ENCODE measurements at places on chromosomes 3 and 15.

GRCh38 chr15:43093026-43093425, 12.8 kb downstream of the UBR1 start:
- no peak for DNase-seq

DNA sequence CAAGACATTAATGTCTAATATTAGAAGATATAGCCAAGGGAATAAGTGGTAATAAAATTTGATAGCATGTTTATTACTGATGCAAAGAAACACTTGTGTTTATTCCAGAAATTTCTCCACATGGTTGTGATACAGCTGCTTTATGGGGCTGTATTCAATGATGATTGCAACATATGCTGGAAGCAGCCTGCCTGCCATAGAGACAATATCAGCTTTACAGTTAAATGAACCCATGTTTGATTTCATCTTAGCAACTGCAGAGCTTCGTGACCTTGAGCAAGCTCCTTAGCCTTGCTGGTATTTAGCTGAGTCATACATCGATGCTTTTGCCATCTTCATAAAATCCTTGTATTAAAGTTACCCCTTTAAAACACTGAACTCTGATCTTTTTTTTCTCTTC, 168.1 kb upstream of the STAC start:
- no peak for DNase-seq

- DNase-seq = no peak
Measured at GRCh38 chr3:187922704-187923416, 177.6 kb upstream of the BCL6 start.

GRCh38 chr15:82870727-82871320, 61.4 kb downstream of the WHAMM start:
- DNase-seq = no peak

GRCh38 chr3:109618766-109619378, 281.5 kb upstream of the DPPA4 start:
- no peak for DNase-seq

- peak; percentile 35 for DNase-seq
Measured at GRCh38 chr15:51267703-51268083, 70.7 kb downstream of the CYP19A1 start.

DNA sequence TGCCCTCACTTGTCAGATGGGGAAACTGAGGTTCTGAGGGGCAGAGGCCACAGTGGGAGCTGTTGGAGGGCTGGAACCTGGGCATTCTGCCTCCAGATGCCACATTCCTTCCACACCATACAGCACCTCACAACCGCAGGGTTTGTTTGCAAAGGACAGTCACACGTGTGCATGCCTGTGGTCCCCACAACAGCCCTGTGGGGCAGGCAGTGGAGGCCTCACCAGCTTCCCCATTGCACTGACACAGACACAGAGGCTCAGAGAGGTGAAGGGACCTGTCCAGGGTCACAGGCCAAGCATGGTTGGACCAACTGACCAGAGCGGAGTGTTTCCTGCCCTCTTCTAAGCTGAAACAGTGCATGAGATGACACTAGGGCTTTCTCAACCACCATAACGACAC, 75.2 kb upstream of the SEC13 start:
- DNase-seq = no peak

DNA sequence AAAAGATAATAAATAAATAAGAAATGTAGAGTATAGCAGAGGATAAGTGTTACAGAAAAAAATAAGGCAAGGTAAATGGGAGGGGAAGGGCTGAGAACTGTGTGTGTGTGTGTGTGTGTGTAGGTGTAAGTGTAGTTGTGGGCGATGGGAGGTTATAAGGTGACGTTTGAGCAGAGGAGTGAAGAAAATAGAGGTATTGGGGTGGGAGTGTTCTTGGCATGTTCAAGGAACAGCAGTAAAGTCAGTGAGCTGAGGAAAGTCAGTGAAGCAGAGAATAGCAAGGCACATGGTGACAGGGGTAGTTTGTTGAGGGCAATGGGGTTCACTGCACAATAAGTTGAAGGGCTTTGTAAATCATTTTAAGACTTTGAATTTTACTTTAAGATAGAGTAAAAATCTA, 30.9 kb upstream of the ZNF148 start:
- no peak for DNase-seq

- no peak for DNase-seq
Measured at GRCh38 chr15:63449731-63450130, 54.7 kb upstream of the USP3 start.

- no peak for DNase-seq
Measured at GRCh38 chr15:75007216-75007615, 11.9 kb downstream of the SCAMP5 start.

DNA sequence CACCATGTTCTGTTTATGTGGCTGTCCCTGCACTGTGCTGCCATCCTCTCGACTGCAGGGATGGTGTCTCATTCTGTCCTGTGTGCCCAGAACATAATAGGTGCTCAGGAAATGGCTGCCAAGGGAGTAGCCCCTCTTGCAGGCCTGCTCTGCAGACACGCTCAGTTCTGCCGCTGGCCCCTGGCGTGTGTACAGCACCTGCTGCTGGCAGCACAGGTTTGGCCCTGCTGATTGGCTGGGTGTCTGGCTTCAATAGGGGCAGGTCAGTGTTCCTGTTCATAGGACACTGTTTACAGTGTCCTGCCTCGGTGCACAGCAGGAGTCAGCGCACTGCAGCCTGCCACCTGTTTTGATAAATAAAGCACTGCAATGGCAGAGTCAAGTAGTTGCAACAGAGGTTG, 146.9 kb downstream of the DNAJB8 start:
- DNase-seq = no peak

GRCh38 chr3:179624451-179624850, 19.9 kb downstream of the NDUFB5 start:
- no peak for DNase-seq

- DNase-seq = no peak
Measured at GRCh38 chr15:82122746-82123400, 77.1 kb upstream of the MEX3B start.

- peak; percentile 13 for DNase-seq
Measured at GRCh38 chr3:26715431-26715830, 92.9 kb downstream of the LRRC3B start.

DNA sequence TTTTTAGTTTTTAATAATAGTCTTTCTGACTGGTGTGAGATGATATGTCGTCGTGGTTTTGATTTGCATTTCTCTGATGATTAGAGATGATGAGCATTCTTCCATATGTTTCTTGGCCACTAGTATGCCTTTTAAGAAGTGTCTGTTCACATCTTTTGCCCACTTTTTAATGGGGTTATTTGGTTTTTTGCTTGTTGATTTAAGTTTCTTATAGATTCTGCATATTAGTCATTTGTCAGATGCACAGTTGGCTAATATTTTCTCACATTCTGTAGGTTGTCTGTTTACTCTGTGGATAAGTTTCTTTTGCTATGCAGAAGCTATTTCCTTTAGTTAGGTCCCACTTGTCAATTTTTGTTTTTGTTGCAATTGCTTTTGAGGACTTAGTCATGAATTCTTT, 185.4 kb downstream of the SUCNR1 start:
- no peak for DNase-seq

GRCh38 chr3:101725194-101725889, 928 bp downstream of the CEP97 start:
- peak; percentile 76 for DNase-seq

DNA sequence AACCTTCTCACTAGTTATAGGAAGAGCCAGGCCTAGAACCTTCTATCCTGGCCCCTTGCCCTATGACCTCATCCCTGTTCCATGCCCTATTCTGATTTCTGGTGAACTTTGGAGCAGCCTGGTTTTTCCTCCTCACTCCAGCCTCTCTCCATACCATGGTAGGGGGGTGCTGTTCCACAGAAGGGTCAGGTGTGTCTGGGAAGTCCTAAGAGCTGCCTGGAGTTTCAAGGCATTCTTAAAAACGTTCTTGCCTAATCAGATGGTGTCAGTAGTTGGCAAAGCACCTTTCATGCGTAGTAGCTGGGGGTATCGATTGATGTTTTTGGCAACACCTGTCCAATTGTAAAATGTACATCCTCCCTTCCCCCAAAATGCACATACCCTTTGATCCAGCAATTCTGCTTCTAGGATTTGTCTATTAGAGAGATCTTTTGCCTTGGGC, 16.8 kb upstream of the ALPK3 start:
- no peak for DNase-seq

GRCh38 chr15:65097651-65098263, 17.2 kb downstream of the UBAP1L start:
- DNase-seq = no peak

DNA sequence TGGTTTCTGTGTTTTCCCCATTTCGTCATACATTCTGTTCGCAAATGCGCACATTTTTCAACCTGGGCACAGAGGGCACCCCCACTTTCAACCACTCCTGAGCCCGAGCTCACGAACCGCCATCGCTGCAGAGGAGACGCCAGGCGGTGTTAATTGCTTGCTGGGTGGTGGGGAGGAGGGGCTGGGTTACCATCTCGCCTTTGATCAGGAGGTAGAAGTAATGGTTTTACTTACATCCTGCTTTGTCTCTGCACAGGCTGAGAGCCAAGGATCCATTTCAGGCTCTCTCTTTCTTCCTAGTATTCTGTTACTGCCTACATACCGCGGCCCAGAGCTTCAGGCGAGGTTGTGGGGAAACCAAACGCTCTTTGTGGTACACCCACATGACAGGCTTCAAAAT, 177.3 kb upstream of the WNT5A start:
- no peak for DNase-seq

- DNase-seq = peak; percentile 74
Measured at GRCh38 chr3:8996681-8997121, 33.4 kb upstream of the RAD18 start.

GRCh38 chr3:64548200-64548889, 139.5 kb downstream of the ADAMTS9 start:
- DNase-seq = no peak

GRCh38 chr15:44530653-44531052, 6.3 kb upstream of the EIF3J start:
- DNase-seq = no peak

DNA sequence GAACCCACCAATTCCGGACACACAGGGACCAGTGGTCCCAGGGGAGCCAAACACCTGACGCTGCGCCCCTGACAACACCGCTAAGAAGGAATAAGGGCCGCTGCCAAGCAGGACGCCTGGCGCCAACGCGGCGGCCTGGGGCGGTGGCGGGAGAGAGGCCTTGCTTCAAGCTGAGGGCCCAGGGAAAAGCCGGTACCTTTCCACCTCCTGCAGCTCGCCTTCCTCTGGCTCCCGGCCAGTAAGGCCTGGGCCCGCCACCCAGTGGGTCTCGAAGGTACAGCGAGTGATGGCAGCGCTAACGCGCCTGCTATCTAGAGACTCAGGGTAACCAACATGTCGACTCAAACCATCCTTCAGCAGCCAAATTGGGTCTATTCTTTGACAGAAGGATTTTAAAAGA, 1074.1 kb downstream of the SI start:
- no peak for DNase-seq

DNA sequence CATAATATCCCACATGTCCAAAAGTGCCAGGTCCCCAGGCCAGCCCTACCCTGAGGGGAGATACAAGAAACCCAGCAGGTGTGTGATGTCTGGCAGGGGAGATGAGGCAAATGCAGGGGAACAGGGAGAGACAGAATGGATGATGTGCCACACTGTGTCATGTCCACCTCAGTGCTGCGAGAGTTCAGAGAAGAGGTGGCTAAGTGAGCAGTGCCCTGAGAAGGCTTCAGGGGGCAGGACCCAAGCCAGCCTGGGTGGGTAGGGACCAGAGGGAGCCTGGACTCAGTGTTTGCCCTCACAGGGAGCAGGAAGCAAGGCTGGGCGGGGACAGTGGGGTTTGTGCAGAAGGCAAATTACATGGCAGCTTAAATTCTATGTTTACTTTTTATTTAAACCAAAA, 61.2 kb downstream of the KLHL6 start:
- DNase-seq = no peak

- no peak for DNase-seq
Measured at GRCh38 chr3:111776827-111777483, 82.1 kb upstream of the PHLDB2 start.

DNA sequence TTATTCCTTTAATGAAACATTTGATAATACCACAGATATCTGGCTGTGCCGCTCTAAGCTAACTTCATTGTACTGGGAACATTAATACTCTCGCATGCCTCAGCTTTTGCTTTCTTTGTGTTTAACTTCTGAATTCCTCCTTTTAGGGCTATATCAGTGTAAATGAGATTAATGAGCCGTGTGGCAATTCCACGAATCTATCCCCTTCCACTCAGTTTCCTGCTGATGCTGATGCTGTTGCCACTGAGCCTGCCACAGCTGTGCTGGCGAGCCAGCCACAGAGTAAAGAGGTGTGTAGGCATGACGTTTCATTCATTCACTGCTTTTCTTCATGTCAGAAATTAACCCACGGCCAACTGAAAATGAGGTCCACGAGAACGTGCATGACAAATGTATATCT, 30.0 kb upstream of the ABHD10 start:
- no peak for DNase-seq

- no peak for DNase-seq
Measured at GRCh38 chr3:12706504-12707253, 42.8 kb upstream of the RAF1 start.

- no peak for DNase-seq
Measured at GRCh38 chr3:126121074-126121473, 37.1 kb upstream of the SLC41A3 start.

- peak; percentile 58 for DNase-seq
Measured at GRCh38 chr15:38440353-38441129, 13.4 kb upstream of the FAM98B start.

- no peak for DNase-seq
Measured at GRCh38 chr3:124557-125179, 71.9 kb upstream of the CHL1 start.

DNA sequence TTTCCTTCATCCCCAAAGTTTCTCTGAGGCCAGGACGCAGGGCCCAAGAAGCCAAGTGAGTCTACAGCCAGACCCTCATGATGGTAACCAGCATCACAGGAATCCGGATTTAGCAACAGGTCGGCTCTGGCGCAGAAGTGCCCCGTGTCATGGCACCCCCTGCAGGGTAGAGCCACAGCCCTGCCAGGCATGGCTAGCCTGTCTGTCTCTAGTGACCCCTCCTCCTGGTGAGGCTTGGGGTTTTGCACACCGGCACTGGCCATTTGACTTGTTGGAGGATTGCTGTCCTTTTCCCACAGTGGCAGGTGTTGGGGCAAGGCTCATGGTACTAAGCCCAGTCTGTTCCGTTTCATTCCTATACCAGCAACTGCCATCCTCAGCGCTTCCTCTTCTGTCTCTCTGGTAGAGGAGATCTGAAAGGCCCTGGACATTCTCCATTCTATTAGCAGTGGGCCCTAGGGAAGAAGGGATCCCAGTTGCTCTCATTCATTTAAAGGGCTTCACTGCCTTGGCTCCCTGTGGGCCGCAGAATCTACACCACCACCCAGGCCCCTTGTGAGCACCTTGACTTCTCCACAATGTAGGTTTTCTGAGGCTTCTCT, 9.4 kb upstream of the CHAC1 start:
- no peak for DNase-seq

DNA sequence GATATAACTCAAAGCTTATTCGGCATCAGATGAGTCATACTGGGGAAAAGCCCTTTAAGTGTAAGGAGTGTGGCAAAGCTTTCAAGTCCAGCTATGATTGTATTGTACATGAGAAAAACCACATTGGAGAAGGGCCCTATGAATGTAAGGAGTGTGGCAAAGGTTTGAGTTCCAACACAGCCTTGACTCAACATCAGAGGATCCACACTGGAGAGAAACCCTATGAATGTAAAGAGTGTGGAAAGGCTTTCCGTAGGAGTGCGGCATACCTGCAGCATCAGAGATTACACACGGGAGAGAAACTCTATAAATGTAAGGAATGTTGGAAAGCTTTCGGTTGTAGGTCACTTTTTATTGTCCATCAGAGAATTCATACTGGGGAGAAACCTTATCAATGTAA, 7.5 kb downstream of the ZNF621 start:
- no peak for DNase-seq

- DNase-seq = no peak
Measured at GRCh38 chr15:49589030-49589429, 31.6 kb downstream of the FAM227B start.

Data from midbrain (tissue), 1 donor.